ENCODE measurements at places on chromosomes 1 and 21. TPM values are rescaled to one million over a fixed set of nuclear protein-coding genes. Genes with fewer than 3 reads are reported as not detected.
A peak's percentile ranks its signal among the peaks of the same experiment; 100 is the strongest.

DHRS3 gene
- 11.5 TPM for total RNA-seq

DNA sequence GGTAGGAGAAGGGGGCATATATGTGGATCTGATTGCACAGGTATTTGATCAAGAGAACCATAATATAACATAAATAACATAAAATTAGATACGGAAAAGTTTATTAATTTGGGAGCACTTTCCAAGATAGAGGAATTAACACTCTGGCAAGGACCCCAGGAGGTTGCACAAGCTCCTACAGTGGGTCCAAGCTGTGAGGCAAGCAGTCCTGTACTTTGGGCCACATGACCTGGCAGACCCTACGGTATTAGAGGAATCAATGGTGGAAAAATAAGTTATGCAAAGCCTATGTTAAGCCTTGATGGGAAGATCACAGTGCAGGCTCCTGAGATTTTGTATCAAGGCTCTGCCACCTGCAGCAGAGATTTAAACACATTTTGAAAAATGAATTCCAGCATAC is 220.1 kb downstream of the COL24A1 start:
- no peak for DNase-seq

GRCh38 chr21:36470294-36470693 is 9.6 kb downstream of the CLDN14 start:
- DNase-seq: no peak

LCE3E gene
- total RNA-seq: not detected

ANGPTL1 gene
- 2.7 TPM for total RNA-seq

ZNHIT6 gene
- 12.8 TPM for total RNA-seq

APOBEC4 gene
- total RNA-seq: not detected

ILF2 gene
- total RNA-seq: 177 TPM

DNA sequence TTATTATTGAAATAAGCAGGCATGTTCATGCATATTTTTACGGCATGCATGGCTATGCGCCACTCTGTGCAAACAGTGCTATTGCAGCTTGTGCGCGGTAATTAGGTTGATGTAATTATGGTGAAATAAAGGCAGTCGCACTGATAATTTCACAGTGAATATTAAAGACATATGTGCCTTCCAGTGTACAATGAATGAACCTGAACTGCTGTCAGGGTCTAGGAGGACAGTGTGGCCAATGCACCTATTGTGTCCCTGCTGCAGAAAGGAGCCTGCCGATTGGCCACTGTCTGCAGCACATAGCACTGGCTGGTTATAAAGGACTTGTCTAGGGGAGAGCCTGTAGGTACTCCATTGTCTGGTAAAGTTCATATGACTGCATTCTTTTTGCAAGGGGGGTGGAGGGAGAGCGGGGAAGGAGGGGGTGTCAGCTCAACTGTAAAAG is 340.4 kb downstream of the USP25 start:
- peak; percentile 42 for DNase-seq

GRCh38 chr1:97157991-97158390 is 436.4 kb downstream of the PTBP2 start:
- no peak for DNase-seq

DNA sequence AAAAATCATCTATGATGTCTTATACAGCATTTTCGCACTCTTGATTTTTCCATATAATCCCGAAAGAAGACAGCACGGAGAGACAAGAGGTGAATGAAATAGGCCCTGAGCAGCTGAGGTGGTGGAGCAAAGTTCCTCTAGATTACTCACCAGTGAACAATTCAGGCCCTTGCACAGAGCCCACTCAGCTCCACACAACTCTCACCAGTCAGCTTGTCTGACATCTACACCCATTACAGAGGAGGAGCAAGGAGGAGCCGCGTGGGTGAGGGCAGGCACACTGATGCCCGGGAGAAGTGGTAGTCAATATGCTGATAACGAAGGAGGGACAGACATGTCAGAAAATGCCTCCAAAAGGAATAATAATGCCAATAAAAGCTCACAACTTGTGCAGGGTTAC is 59.9 kb downstream of the DNM3 start:
- no peak for DNase-seq

KRTAP15-1 gene
- total RNA-seq: not detected

- no peak for DNase-seq
These were observed 100.8 kb downstream of the KCNK1 start for GRCh38 chr1:233714631-233715217.

FAM163A gene
- total RNA-seq: under 0.01 TPM

DNA sequence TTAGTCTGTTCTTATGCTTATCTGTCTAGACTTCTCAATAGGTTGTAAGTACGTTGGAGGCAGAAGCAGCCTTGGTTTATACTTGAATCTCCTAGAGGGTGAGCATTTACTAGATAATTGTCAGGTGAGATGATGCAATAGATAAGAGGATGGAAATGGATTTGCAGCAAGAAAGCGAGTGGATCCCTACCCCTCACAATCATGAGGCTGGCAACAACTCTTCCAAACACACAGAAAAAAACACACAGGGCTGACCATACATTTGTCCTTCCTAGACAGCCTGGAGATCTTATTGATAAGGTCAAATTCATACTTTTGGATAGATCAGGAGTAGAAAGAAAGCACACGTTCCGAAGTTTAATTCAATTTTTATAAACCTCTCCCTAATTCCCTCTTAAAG is 481.4 kb upstream of the CAMK1G start:
- DNase-seq: no peak

GRCh38 chr1:24964811-24965570 is 34.9 kb upstream of the RUNX3 start:
- no peak for DNase-seq

ANGEL2 gene
- 103 TPM for total RNA-seq

- DNase-seq: no peak
These were observed 225.4 kb downstream of the FOXD2 start for GRCh38 chr1:47663286-47663685.

SH2D2A gene
- not detected for total RNA-seq

FMO5 gene
- 0.62 TPM for total RNA-seq

DNA sequence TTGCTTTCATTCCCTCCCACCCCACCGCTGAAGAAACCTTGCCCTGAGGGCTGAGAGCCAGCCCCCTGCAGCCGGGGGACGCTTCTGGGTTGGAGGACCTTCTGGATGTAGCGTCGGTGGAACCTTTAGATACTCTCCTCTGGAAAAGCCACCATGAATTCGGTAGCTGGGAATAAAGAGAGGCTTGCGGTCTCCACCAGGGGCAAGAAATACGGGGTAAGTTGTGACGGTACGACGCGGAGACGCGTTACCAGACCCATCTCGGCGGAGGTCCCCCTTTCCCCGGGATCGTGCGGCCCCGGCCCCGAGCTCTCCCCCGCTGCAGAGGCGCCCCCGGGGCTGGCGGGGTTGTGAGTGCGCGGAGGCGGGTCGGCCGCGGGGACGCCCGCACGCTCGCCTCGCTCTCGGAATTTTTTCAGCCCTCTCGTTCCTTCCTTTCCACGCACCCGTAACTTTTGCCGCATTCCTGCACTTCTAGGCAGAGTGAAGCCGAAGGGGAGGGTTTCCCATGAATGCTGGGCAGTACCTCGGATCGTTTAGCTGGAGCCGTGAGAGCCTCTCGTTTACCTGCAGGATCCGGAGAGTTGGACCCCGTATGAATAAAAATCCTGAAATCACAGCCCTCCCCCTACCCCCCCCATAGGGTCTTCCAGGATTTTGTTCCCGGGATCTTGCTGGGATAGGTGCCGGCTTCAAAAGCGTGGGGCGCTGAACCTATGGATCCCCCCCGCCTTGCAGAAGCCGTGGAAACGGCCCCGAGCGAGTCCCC is 671 bp downstream of the KIF26B start:
- DNase-seq: no peak

Data from occipital lobe (tissue), 3 donors.